Stimulated activated CD8-positive, alpha-beta memory T cell treated with anti-CD3 and anti-CD28 coated beads, Interleukin-4, amount 100 ng/mL, for 24 hours (primary cell): ENCODE measurements at places on chromosomes 13 and 19.

DNA sequence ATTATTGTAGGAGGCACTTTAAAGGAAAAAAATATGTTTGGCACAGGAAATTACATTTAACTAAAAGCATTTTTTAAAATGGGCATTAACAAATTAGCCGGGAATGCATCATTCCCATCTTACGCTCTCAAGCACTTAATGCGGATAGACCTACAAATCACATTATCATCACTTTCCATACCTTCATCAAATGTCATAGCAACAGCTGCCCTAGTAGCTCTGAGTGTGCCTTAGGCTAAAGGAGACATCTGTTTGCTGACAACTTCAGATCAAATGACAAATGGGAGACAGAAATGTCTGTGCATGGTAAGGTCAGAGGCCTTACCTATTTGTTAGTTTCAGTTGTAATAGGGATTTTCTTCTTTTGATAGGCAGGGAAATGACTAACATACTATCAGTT is 773.2 kb upstream of the SLC10A2 start:
- DNase-seq = no peak

GRCh38 chr13:27549406-27549981 is 70.8 kb downstream of the LNX2 start:
- no peak for DNase-seq

DNA sequence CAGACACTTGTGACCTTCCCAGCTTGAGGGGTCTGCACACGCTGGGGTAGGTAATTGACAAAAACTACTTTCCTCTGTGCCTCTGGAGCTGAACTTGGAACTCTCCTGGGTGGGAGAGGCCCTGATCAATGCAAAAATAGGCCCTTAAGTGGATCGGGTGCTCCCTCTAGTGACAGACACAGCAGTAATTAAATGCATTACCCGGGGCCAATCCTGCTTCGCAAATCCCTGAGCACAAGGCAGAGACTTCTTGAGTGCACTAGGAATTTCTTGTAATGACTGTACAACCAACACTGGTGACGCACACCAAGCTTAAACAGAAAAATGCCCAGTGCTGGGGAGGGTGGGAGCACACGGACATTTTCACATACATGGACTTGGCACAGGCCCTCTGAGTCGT is 10.6 kb upstream of the UBE2S start:
- DNase-seq = no peak

DNA sequence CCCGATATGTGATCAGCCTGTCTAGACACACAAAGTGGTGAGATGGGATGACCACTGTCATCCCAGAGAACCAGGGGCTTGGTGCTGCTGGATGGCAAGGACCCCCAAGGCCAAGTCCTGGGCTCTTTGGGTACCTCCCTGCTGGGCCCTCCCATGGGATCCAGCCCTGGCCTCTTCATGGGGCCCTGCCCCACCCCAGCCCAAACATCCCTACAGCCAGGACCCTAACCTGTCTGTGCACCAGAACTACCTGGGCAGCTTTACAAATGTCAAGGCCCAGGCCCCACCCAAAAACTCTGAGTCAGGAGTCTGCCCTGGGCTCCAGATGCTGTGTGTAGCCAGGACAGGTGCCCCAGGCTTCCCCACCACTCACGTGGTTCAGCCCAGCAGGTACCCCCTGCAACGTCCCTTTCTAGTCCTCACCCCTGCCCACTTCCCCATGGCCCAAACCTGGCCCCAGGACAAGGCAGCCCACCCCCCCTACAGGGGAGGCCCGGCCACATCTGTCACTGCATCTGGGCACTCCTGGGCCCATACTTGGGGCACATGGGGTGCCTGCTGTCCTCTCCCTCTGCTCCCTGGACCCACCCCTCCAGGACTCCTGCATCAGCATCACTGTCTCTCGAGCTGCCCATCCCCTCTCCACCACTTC is 233.5 kb downstream of the TUBA3C start:
- no peak for DNase-seq

GRCh38 chr13:51764184-51765141 is 39.5 kb downstream of the DHRS12 start:
- DNase-seq = peak; percentile 55

GRCh38 chr19:19550972-19551852 is 13.1 kb downstream of the CILP2 start:
- no peak for DNase-seq

DNA sequence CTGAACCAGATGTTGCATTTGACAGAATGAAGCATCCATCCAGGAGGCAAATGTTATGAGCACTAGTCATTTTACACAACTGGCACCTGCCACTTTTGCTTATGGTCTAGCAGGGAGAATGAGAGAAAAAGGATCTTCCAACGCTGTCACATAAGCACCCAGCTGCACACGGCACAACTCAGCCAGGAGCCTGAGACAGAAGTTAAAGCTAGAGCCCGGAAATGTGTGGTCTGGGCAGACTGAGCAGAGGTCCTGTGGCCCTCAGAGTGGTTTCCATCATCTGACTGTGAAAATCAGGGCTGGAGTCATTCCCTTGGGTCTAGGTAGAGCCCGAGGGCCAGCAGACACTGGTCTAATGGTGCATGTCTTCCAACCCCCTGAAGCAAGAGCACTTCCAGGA is 78.4 kb upstream of the XPO4 start:
- DNase-seq = no peak

DNA sequence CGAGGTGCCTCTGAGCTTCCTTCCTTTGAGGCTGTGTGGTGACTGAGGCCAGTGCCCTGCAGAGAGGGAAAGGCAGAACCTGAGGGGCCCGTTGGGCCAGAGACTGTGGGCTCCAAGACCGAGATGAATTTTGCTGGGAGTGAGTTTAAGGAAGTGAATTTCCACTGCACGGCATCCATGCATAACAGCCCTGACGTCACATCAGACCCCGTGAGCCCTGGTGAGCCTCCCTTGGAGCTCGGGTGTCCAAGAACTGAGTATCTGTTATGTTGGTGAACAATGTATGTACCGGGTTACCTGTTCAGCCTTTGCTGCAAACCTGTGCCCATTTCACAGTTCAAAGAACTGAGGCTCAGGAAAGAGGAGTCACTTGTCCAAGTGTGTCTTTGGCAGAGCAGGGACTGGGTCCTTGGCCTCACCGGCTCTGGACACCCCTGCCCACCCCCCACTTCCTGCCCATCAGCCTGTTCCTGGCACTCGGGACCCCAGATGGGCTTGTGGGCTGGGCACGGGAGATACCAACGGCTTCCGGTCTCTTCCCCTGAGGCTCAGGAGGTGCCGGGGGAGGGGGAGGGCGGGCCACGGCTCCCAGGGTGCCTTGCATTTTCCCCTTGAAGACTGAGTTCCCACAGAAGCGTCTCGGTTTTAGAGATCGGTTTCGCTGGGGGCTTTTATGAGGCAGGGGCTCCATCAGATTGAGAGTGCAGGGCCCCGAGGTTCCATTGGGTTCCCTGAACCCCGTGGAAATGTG is 33.7 kb downstream of the NFILZ start:
- peak; percentile 26 for DNase-seq

DNA sequence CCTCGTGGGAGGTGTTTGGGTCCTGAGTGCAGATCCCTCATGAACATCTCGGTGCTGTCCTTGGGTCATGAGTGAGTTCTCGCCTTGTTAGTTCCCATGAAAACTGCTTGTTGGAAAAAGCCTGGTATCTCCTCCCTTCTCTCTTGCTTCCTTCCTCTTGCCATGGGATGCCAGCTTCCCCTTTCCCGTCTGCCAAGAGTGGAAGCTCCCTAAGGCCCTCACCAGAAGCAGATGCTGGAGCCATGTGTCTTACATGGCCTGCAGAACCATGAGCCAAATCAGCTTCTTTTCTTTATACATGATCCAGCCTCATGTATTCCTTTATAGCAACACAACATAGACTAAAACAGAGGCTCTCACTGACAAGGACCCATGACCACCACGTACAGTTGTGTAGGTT is 8.2 kb downstream of the ADGRE2 start:
- DNase-seq = no peak

GRCh38 chr13:50891206-50891605 is 18.4 kb upstream of the RNASEH2B start:
- no peak for DNase-seq

DNA sequence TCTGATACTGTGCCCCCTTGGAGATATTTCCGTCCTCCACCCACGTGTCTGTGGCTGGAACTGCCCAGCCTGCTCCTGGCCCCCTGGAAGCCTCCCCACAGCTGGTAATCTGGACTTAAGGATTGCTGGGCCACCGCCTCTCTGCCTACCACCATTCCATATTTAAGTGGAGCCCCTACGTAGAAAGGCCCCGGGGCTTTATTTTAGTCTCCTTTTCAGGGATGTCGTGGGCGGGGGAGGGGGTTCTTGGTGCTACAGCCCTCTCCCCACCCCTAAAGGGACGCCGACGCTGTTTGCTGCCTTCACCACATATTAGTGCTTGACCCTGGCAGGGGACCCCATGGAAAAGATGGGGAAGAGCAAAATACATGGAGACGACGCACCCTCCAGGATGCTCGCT is 2.7 kb upstream of the NOP53 start:
- no peak for DNase-seq

DNA sequence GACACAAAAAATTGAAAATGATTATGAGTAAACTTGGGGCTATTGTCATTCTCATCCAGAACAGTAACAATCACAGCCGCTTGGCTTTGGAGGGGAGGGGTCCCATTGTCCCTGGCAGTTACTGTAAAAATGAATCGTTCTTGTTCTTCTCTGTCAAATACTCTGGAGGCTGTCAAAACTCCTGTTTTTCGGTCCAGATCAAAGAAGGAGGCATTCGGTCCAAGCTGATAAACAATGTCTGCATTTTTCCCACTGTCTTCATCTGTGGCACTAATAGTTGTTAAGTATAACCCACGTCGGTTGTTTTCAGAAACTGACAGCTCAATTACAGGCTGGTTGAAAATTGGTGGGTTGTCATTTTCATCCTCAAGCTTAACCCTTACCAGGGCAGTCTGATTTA is 3.4 kb downstream of the PCDH9 start:
- no peak for DNase-seq

DNA sequence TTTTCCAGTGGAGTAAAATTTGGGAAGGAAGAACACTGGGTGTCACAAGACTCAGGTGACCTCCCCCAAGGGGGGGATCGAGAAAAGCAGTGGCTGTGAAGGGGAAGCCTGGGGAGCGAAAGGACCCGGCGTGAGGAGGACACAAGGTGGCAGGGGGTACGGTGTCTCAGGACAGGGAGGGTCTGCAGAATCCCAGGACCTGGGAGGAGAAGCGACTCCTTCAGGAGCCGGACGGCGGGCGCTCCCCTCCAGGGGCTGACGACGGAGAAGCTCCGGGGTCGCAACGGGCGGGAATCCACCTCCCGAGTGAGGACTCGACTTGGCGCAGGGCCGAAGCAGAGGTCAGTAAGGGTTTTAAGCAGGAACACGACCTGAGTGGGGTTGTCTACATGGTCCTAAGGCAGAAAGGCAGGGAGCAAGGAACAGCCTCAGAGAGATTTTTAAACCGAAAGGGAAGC is 529 bp downstream of the ZNF836 start:
- DNase-seq = no peak

DNA sequence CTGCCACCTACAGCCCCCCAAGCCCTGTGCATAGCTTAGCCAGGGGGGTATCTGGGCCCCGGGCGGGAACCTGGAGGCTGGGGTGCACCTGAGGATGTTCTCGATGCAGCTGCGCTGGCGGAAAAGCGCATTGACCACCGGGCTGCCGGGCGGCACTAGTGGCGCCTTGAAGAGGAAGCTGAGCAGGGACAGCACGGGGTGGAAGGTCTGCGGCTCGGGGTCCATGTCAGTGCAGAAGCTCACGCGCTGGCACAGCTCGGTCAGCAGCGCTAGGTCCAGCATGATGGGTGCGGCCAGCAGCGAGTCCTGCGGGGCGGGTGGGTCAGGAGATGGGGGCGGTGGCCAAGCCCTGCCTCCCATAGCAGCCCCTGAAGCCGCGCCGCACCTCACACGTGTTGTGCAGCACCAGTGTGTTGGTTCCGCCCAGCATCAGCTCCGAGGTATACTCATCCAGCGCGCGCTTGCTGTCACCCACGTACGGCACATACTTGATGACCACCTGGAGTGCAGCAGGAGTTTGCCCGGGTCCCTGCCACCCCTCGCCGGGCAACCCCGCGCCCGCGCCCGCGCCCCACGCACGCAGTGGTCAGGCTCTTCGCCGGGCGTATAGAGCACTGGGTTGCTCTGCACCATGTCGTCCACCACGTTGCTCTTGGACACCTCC is 2.6 kb downstream of the ISYNA1 start:
- DNase-seq = no peak
